ENCODE measurements at places on chromosomes 1 and 21.

- DNase-seq = no peak
These were observed 350.2 kb downstream of the SMYD3 start for GRCh38 chr1:246156847-246157246.

DNA sequence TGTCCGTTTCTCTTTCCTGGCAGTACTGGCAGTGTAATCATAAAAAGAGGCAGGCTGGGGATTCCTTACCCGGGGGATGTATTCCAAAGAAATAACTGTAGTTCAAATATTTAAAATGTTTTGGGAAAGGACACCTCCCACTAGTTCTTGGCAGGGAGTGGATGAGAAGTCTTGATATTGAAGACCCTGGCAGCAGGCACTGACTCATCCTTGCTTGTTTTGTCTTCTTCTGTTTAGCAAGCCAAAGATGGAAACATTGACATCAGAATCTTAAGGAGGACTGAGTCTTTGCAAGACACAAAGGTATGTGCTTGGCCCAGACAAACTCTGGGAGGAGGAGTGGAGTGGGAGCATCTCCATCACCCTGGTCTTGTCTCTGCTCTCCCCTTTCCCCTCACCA lies 639 bp downstream of the IL20 start:
- no peak for DNase-seq

- no peak for DNase-seq
These were observed 60.0 kb upstream of the EPS8L3 start for GRCh38 chr1:109823543-109824348.

DNA sequence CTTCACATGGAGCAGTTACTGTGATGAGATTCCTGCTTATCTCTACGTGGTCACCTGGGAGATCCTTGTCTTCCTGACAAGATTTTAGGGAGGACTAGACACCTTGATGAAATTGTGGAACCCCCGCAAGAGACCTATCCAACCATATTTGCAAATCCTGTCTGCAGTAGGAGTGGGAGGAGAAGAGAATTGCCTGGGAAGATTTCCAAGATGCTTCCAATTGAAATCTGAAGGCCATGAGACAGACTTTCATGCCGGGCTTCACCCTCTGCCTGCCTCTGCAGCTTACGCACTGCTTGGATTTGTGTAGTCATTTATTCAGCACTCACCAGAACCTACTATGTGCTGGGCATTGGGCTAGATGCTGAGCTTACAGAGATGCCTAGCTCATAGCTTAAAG lies 106.6 kb downstream of the OMA1 start:
- DNase-seq = no peak

DNA sequence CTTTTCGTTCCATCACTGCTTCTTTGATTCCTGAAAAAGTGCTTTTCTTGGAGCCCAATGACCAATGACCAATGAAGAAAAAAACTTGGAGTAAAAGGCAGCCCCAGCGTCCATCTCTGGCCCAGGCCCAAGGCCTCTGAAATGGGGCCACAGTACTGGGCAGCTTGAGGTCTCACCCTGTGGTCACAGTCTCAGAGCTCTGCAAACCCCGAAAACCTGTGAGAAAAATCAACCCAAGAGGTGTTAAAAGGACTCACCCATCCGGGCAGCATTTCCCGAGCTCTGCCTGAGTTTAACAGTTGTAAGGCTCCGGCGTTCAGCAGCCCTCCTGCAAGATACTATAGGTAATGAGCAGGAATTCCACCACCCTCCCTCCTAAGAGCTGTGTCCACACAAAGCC lies 2.1 kb upstream of the EFHD2 start:
- no peak for DNase-seq

GRCh38 chr1:202599669-202600431 lies 110.4 kb downstream of the SYT2 start:
- DNase-seq = peak; percentile 58
